ENCODE measurements at places on chromosomes 5 and 9. TPM values are rescaled to one million over a fixed set of nuclear protein-coding genes. Genes with fewer than 3 reads are reported as not detected.

DNA sequence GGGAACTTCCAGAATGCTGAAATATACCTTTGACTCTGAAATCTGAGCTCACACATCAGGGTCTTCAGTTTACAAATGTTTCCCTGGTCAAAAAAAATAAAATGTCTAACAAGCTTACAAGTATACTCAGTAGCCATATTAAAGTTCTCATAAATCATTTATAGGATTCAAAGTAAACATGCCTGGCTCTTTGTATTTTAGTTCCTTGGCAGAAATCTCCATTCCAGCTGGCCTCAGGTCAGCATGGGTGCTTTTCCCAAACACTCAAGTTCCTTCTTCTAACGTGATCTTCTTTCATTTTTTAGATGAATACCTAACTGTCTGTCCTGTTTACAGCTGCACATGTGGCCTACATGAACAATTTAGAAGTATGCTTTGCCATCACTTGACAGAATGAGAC lies 263.2 kb downstream of the GAS1 start:
- DNase-seq, result no peak

- no peak for DNase-seq
Measured at GRCh38 chr9:123048748-123049147, 15.3 kb downstream of the GPR21 start.

The OLFM1 gene
- polyA plus RNA-seq, result 3.4 TPM

DNA sequence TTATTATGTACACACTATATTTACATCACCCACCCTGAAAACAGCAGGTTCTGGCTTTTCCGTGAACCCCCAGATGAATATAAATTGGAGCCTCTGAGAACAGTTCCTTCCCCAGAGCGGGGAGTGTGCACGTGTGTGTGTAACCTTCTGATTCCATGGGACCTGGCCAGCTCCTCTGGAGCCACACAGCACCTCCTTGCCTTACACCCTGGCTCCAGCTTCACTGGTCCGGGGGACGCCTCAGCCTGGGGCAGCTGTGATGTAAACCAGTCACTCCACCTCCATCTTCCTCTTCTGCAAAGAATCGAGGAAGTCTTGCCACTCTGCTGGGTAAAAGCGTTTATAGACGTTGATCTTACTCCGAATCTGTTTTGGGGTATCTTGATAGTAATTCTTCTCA lies 4.4 kb downstream of the NOP16 start:
- DNase-seq, result no peak

DNA sequence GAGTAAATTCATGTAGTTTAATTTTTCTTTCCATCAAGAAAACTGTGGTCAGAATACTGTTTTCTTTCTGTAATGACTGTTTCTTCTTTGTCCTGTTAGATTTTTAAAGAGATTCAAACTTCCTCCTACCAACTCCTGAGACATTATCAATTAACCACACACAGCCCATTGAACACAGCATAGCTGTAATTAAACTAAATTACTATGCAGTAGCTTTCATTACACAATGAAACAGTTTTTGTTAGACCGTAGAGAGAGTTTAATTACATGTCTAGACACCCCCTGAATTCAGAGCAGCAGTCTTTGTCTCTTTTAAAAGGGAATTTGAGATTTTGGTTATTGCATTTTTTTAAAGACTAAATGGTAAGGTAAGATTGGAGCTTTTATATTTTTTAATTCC lies 77.5 kb downstream of the STARD4 start:
- no peak for DNase-seq

DNA sequence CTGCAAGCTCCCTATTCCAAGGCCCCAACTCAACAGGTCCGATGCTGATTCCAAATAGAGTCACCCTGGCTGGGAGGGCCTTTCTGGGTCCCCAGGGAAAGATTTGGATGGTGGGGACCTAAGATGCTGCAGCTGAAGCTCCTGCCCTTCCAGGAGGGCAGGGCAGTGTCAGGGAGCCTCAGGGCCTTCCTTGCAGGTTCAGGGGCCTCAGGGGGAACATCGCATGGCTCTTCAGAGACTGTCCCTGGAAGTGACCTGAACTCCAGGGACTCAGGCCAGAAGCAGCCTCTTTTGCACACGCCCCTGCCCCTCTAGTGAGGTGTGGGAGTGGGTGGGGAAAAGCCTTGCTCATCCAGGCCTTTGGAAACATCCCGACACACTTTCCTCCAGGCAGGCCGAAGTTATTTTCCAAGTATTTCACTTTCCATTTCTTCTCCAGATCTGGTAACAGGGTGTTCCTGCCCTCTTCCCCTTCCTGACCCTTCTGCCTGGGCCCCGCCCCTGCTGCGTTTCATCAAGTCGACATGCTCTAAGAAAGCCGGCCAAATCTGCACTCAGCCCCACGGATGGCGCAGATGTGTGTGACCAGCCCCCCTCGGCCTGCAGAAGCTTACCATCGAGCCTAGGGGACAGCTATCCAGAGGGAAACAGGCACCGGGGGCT lies 159.5 kb downstream of the FGF18 start:
- no peak for DNase-seq

GRCh38 chr9:17216646-17217045 lies 81.8 kb downstream of the CNTLN start:
- no peak for DNase-seq

DNA sequence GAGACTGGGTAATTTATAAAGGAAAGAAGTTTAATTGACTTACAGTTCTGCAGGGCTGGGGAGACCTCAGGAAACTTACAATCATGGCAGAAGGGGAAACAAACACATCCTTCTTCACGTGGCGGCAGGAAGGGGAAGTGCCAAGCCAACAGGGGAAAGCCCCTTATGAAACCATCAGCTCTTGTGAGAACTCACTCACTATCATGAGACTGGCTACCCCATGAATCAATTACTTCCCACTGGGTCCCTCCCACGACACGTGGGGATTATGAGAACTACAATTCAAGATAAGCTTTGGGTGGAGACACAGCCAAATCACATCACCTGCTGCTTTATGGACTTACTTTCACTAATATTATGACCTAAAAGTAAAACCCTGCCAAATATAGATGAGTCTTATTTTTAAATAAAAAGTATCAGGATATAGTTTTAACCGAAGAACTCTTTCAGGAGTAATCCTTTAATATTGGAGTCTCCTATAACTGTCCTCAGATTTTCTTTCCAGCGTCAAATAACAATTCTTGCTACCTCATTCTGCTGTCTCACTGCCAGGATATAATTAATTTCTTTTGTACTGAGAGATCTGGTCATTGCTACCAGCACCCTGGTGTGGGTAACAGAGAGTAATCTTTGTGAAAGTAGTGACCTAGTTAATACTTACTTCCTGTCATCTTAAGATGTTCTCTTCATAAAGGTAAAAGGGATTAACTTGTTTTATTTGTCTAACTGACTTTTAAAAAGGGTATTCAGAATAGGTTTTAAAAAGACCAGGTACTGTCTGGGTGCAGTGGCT lies 68.6 kb downstream of the NLN start:
- DNase-seq, result no peak

- DNase-seq, result no peak
Measured at GRCh38 chr5:131749138-131749537, 47.7 kb downstream of the FNIP1 start.

GRCh38 chr9:98951967-98952366 lies 8.3 kb downstream of the COL15A1 start:
- DNase-seq, result no peak

The MEGF10 gene
- 0.83 TPM for polyA plus RNA-seq

GRCh38 chr9:5073701-5074100 lies 88.6 kb downstream of the JAK2 start:
- DNase-seq, result no peak
